ENCODE measurements at places on chromosomes 2 and 18.

- no peak overlapping the region for H3K4me3 ChIP-seq
- no peaks in the 10 kb centered on the region for H3K36me3 ChIP-seq
- no peaks in the 10 kb centered on the region for H3K4me1 ChIP-seq
These were observed 97.8 kb downstream of the MYT1L start for GRCh38 chr2:2233171-2233826.

DNA sequence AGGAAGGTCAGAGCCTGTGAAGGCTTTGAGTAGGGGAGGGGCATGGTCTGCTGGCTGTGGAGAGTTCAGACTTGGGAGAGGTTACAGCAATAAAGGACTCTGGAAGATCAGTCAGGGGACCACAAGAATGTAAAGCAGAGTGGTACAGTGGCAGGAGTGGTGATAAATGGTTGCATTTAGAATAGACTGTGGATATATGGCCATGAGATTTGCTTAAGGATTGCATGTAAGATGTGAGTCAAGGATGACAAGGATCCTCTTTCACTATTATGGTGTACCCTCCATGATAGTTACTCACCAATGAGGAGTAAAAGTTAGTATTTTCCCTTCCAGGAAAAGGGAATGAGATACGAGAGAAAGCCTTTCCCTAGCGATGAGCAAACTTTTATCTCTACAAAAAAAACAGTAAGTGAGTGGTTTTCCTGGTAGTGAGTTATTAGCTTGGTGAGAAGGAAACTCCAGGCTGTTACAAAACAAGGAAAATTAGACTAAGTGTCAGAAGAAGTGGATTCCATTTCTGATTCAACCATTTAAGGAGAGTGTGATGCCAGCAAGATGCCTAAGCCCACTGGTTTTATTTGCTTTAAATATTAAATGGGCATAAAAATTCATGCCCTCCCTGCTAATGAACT, 818.0 kb upstream of the ACVR2A start:
- no peak overlapping the region for H3K27ac ChIP-seq
- no peaks in the 10 kb centered on the region for H3K36me3 ChIP-seq
- DNase-seq = peak; percentile 91
- no peak overlapping the region for H3K4me3 ChIP-seq

GRCh38 chr2:143524559-143525401, 395.6 kb downstream of the ARHGAP15 start:
- no peaks in the 10 kb centered on the region for H3K36me3 ChIP-seq
- no peak overlapping the region for H3K27ac ChIP-seq
- no peak overlapping the region for H3K4me3 ChIP-seq
- H3K27me3 ChIP-seq = no peaks in the 10 kb centered on the region
- DNase-seq = peak; percentile 23
- H3K4me1 ChIP-seq = peaks cover 11% of the 10 kb centered on the region

DNA sequence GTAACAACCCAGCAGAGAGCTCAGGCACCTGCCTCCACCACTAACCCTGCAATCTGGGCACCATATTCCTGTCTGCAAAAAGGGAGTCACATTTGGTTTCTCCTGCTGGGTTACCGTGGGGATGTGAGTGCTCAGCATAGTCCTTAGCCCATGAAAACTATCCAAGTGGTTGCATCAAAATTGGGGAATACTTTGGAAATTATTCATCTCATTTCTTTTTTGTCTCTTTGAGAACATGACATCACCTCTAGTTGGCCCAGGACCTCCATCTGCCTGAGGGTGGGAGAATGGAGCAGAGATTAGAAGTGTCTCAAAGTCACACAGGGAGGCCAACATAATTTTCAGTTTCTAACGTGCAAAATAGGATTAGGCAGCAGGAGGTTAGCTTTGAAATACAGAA, 19.3 kb upstream of the SPP2 start:
- H3K27ac ChIP-seq = no peak overlapping the region
- peaks cover 6% of the 10 kb centered on the region for H3K27me3 ChIP-seq
- H3K4me1 ChIP-seq = peaks cover 18% of the 10 kb centered on the region
- no peaks in the 10 kb centered on the region for H3K36me3 ChIP-seq
- H3K4me3 ChIP-seq = no peak overlapping the region

- H3K36me3 ChIP-seq = peaks cover 3% of the 10 kb centered on the region
- H3K4me1 ChIP-seq = peaks cover 9% of the 10 kb centered on the region
- H3K4me3 ChIP-seq = no peak overlapping the region
- peak overlapping the region; percentile 6 for H3K27ac ChIP-seq
- H3K27me3 ChIP-seq = no peaks in the 10 kb centered on the region
These were observed 17.4 kb downstream of the IRS1 start for GRCh38 chr2:226782092-226782713.

GRCh38 chr2:200159357-200159707, 147.2 kb upstream of the SPATS2L start:
- no peaks in the 10 kb centered on the region for H3K27me3 ChIP-seq
- no peak overlapping the region for H3K4me3 ChIP-seq
- DNase-seq = peak; percentile 19
- peaks cover 22% of the 10 kb centered on the region for H3K4me1 ChIP-seq
- H3K36me3 ChIP-seq = no peaks in the 10 kb centered on the region

GRCh38 chr18:53906681-53907080, 317.8 kb downstream of the MBD2 start:
- H3K4me1 ChIP-seq = no peaks in the 10 kb centered on the region
- H3K36me3 ChIP-seq = no peaks in the 10 kb centered on the region
- H3K27ac ChIP-seq = no peak overlapping the region
- no peak overlapping the region for H3K4me3 ChIP-seq

DNA sequence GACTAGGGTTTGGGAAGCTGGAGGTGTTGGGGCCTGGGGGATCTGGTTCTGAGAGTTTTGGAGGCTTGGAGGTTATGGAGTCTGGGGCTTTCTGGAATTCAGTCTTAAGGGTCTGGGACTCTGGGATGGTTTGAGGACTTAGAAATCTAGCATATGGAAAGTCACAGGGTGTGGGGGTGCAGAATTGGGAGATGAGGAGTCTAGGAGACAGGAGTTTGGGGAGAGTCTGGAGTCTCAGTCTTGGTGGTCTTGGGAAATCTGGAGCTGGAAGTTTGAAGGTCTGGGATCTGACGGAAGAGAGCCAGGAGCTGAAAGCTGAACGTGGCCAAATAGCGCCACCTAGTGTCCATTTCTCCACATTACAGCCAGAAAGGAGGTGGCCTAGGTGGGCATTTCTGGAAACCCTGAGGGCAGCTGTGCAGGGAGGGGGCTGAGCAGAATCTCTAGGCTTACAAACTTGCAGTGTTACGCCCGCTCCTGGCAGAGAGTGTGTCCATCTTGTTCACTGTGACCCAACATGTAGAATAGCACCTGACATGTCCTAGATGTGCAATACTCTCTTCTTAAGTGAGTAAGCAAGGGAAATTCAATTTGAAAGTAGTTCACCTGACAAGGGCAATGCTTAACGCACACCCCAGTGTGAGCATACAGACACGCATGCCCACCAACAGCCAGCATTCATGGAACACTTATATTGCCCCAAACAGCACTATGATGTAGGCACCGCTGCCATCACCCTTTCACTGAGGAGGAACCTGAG, 204.8 kb downstream of the TFCP2L1 start:
- no peak for DNase-seq
- H3K27ac ChIP-seq = no peak overlapping the region
- H3K4me1 ChIP-seq = peaks cover 12% of the 10 kb centered on the region
- H3K27me3 ChIP-seq = peaks cover 9% of the 10 kb centered on the region

DNA sequence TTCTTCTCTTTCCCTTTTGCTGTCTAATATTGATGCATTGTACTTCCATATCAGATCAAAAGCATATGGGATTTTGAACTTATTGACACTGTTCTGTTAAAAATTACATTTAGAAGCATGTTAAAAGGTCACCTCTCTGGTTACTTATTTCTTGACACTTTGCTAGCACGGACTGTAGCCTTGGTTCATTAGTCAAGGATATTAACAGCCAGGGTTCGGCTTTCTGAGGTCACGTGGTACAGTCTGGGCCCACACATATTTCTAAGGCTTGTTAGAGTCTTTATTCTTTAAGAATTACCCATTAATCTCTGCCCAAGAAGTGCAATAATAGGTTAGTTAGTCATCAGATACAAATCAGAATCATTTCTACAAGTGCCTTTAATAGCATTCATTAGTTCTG, 1035.8 kb upstream of the FANCL start:
- H3K27ac ChIP-seq = no peak overlapping the region
- H3K4me1 ChIP-seq = no peaks in the 10 kb centered on the region
- no peaks in the 10 kb centered on the region for H3K36me3 ChIP-seq
- H3K4me3 ChIP-seq = no peak overlapping the region
- DNase-seq = no peak
- H3K27me3 ChIP-seq = no peaks in the 10 kb centered on the region

DNA sequence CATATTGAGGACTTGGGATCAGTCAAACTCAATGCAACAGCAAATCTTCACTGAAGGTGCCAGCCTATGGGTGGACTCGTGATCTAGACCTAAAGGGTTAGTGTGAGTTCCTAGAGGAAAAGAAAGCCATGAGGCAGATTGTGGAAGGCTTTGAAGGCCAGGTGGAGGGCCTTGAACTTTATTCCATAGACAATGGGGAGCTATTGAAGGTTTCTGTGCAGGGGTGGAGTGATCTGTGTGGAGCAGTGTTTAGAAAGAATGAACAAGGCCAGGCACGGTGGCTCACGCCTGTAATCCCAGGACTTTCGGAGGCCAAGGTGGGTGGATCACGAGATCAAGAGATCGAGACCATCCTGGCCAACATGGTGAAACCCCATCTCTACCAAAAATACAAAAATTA, 61.5 kb downstream of the EPAS1 start:
- DNase-seq = no peak
- H3K4me3 ChIP-seq = no peak overlapping the region
- H3K27ac ChIP-seq = no peak overlapping the region
- H3K27me3 ChIP-seq = no peaks in the 10 kb centered on the region
- no peaks in the 10 kb centered on the region for H3K36me3 ChIP-seq

DNA sequence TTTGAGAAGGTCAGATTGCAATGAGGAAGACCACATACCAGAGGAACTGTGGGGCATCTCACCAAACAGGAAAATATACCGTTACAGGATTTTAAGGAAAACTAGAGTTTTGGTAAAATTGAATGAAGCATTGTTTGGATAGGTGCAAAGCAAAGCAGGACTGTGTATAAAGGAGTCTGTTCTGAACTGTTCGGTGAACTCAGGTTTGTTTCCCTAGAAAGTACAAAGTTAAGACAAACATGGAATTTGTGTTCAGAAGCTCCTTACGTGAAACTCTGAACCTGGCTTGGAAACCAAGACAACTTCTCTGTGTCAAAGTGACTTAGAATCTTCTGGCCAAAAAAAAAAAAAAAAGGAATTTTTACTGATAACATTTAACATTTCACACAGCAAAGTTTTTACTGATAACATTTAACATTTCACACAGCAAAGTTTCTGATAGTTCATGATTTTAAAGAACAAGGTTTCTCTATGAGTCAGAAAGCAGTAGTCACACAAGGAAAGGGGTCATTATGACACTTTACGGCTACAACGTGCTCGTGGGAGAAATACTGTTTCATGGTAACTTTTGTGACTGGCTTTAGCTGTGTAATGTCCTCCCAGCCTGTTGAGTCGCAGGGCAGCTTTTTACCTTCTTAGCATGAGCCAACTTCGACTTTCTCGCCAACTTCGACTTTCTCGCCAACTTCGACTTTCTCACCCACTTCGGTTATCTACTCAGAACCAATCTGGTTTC, 21.2 kb upstream of the TET3 start:
- peaks cover 13% of the 10 kb centered on the region for H3K36me3 ChIP-seq
- no peaks in the 10 kb centered on the region for H3K4me1 ChIP-seq
- H3K27ac ChIP-seq = no peak overlapping the region
- no peak for DNase-seq

DNA sequence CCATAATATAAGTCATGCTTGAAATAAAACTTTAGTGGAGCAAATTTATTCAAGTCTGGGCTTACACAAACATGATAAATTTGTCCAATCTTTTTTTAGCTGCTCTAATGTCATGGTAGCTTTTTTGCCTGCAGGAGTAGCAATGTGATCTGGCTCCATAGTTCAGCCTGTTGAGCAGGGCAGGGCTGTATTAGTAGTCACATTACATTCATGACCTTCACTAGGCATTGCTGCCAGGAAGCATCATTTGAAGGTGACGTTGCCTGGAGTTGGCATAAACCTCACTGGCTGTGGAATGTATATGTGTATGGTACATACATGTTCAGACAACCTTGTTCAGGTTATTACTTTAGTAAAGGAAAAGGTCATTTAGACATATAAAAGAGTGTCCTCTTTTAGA, 76.6 kb downstream of the CCDC85A start:
- no peaks in the 10 kb centered on the region for H3K27me3 ChIP-seq
- H3K4me1 ChIP-seq = no peaks in the 10 kb centered on the region
- no peak overlapping the region for H3K4me3 ChIP-seq
- H3K36me3 ChIP-seq = no peaks in the 10 kb centered on the region
- H3K27ac ChIP-seq = no peak overlapping the region
- peak; percentile 31 for DNase-seq

DNA sequence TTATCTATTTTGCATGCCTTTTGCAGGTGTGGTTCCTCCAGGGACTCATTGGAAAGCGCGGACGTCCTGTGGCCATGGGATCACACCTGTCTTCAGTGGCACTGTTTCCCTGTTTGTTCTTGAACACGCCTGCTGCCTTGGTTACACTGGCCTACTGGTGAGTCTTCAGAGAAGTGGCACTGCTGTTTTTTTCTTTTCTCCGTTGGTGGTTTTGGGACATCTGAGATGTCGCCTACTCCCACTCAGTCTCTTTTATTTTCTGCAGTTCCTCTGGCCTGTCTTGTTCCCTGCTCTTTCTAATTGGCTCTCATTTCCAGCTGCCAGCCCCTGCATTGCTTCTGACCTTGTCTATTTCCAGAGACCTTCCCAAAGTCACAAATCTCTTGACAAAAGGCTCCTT, 35.7 kb upstream of the POU3F3 start:
- no peak for DNase-seq
- H3K27ac ChIP-seq = no peak overlapping the region
- H3K4me1 ChIP-seq = no peaks in the 10 kb centered on the region

GRCh38 chr2:162028511-162028910, 45.5 kb downstream of the DPP4 start:
- DNase-seq = no peak
- H3K4me1 ChIP-seq = peaks cover 5% of the 10 kb centered on the region
- no peaks in the 10 kb centered on the region for H3K36me3 ChIP-seq
- H3K4me3 ChIP-seq = no peak overlapping the region
- H3K27me3 ChIP-seq = no peaks in the 10 kb centered on the region
- H3K27ac ChIP-seq = no peak overlapping the region

GRCh38 chr18:59358414-59358711, 702 bp downstream of the LMAN1 start:
- H3K4me1 ChIP-seq = peaks cover 12% of the 10 kb centered on the region
- no peaks in the 10 kb centered on the region for H3K27me3 ChIP-seq
- peak overlapping the region; percentile 96 for H3K4me3 ChIP-seq
- H3K36me3 ChIP-seq = peaks cover 23% of the 10 kb centered on the region
- peak; percentile 82 for DNase-seq

Measured in astrocyte (in vitro differentiated cells and primary cell).